Ovary (tissue), 10 donors: ENCODE measurements at places on chromosomes 3 and 15. TPM values are rescaled to one million over a fixed set of nuclear protein-coding genes. Genes with fewer than 3 reads are reported as not detected.

Gene APOD
- 110 TPM for total RNA-seq

Gene ALPK3
- 0.92 TPM for total RNA-seq

DNA sequence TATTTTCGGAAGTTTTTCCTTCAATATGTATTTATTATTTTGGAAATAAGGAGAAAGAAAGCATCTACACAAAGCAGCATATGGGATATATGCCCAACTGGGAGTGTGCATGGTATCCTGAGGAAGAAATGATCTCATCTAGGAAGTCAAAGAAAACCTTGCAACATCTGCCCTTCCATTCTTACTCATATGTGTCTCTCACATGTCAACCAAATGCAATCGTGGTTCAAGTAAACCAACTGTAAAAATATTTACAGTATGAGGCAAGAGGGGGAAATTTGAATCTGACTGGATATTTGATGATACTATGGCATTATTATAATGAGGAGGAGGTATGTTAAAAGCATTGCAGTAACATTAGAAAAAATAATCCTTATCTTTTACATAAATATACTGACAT is 3.2 kb upstream of the SCG3 start:
- DNase-seq: no peak

- no peak for DNase-seq
These were observed 298.5 kb upstream of the PPP2R3A start for GRCh38 chr3:135667061-135667460.

Gene FGF7
- total RNA-seq: 55.9 TPM

Gene NLGN1
- total RNA-seq: 1.4 TPM

Gene TIMP4
- 1.1 TPM for total RNA-seq

DNA sequence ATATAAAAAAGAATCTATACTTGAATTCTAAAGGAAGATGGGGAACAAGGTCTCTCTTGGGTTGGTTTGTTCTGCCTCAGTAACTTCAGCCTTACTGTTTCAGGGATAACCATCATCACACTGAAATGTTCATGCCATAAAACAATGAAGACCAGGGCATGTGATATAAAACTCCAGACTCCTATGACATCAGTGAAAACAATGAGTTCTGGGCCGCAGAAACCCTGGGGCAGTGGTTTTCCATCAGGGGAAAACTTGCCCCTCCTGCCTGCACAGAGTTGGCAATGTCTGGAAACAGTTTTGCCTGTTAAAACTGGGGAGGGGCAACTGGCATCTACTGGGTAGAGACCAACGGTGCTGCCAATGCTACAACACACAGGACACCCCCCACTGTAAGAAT is 46.8 kb downstream of the CA12 start:
- DNase-seq: no peak
